ENCODE measurements at places on chromosomes 13 and 19. TPM values are rescaled to one million over a fixed set of nuclear protein-coding genes. Genes with fewer than 3 reads are reported as not detected.

DNA sequence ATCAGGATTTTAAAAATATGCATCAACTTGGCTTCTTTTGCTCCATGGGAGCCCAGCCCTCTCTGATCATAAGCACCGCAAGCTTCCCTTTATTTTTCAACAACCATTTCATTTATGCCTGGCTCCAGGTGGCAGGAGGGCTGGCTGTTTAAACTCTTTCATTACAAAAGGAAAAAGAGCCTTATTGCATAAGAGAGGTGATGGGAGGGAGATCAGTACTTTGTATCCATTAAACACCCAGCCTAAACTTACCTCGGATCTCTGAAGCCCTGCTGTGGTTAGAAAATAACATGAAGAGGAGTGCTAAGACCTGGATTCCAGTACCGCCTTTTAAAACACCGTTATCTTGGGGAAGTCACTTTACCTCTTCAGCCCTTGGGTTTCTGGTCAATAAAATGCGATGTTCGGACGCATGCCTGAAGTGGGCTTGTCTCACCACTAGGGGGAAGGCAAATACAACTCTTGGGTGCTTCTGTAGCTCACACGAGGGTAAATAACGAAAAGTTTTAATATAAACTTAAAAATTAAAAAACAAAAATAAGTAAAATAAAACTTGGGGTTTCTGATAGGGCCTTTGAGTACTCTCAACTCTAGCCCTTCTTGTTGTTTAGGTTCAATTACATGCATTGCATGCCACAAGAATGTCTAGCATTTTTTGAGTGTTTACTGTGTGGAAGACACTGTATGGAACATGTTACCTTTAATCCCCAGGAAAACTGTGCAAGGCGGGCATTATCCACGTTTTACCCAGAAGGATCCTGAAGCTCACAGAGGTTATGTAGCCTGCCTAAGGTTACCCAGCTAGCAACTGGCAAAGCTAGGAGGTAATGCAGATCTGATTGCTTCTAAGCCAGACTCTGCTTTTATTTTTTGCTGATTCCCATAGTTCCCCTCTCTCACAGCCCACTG is 240.3 kb downstream of the LMO7 start:
- no peaks in the 10 kb centered on the region for H3K27me3 ChIP-seq
- no peaks in the 10 kb centered on the region for H3K4me1 ChIP-seq
- H3K36me3 ChIP-seq = no peaks in the 10 kb centered on the region
- H3K4me3 ChIP-seq = no peak overlapping the region
- DNase-seq = peak; percentile 72

GRCh38 chr19:40273469-40274360 is 11.4 kb downstream of the AKT2 start:
- no peaks in the 10 kb centered on the region for H3K27me3 ChIP-seq
- DNase-seq = no peak
- no peak overlapping the region for H3K27ac ChIP-seq
- H3K4me3 ChIP-seq = no peak overlapping the region
- no peaks in the 10 kb centered on the region for H3K36me3 ChIP-seq

- no peaks in the 10 kb centered on the region for H3K27me3 ChIP-seq
- H3K27ac ChIP-seq = no peak overlapping the region
- H3K36me3 ChIP-seq = no peaks in the 10 kb centered on the region
- DNase-seq = no peak
- H3K4me1 ChIP-seq = no peaks in the 10 kb centered on the region
- H3K4me3 ChIP-seq = no peak overlapping the region
These were observed 324.9 kb upstream of the ZNF507 start for GRCh38 chr19:32020538-32020937.

- no peak overlapping the region for H3K27ac ChIP-seq
- no peaks in the 10 kb centered on the region for H3K36me3 ChIP-seq
These were observed 4.8 kb downstream of the SHC2 start for GRCh38 chr19:455851-456546.

GRCh38 chr13:83883061-83883523 is 818 bp upstream of the SLITRK1 start:
- H3K27me3 ChIP-seq = no peaks in the 10 kb centered on the region
- no peak for DNase-seq
- no peaks in the 10 kb centered on the region for H3K36me3 ChIP-seq
- no peaks in the 10 kb centered on the region for H3K4me1 ChIP-seq

Gene ZFP82
- total RNA-seq = 1.5 TPM
